ENCODE measurements at places on chromosomes 11 and 22.

DNA sequence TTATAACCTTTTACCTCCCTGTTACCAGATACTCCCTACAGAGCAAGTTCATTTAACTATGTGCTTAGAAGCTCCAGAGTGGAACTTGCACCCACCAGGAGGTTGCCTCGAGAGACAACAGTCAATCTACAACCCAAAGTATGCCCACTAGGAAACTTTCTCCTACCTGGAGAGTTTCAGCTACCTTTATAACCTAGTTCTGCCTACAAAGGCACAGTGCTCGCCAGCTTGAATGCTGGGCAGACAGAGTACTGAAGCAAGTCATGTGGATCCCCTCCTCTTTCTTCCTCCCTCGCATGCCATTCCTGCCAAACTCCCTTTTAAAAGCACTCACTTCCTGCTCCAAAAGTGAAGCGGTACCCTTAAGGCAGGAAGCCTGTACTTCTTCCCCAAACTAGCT is 258.9 kb downstream of the SWAP70 start:
- DNase-seq, result no peak

DNA sequence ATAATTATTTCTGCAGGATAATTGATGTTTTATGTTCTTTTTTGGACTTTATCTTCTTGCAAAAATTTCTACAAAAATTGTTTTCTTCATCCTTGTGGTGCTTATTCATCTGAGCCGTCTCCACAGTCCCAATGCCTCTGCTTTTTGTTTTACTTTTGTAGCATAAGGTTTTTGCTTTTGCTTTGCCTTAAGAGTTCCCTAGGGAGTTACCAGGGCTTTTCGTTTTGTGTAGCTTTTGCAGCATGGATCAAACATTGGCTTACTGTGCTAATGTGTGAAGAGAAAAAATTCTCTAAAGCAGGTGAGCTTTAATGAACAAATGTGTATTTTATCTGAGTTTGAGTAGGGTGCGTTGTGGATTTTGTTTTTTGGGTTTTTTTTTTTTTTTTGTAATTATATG is 11.8 kb downstream of the XBP1 start:
- no peak for DNase-seq

GRCh38 chr11:72132646-72133045 is 2.9 kb upstream of the FOLR3 start:
- DNase-seq, result no peak

DNA sequence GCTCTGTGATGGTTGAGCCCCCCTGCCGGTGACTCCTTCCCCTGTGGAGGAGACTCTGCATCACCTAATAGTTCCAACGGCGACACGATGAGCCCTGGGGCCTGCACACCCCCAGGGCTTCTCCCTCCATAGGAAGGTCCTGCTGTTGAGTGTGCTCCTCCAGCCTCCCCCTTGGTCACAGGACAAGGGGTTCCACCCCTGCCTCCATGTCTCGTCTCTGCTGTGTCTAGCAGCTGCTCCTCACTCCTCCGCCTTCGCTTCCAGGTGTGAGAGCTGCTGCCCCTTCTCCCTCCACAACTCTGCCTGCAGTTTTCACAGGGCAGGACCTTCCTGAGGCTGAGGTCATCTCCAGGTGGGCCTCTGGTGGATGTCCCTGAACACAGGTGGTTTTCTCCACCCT is 1416.1 kb downstream of the TBC1D22A start:
- no peak for DNase-seq

DNA sequence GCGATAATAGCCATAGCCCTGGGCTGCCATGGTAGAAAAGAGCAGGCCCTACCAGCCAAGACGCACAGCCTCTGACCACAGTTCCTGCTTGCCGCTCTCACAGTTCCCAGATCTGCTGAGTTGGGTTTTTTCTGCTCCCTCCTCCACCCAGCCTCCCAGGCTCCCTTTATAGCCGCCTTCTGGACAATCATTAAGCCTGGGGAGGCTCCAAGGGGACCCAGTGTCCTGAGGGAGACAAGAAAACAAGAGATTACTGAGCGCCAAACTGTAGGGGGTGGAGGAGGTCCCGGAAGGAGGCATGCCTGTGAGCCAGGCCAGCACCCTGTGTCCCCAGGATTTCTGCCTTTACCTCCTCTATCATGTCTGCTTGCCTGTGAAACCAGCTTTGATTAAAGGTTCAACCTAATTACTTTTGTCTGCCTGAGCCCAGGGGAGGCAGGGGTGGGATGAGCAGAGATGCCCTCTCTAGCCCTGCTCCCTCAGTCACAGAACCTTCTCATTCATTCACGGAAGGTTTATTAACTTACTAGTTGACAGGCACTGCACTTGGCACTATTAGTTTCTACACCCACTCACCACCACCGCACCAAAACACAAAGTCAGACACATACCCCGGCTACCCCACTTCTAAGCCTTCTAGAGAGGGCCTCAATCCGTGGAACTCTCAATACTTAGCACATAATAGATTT is 1.2 kb downstream of the SLC37A4 start:
- DNase-seq, result no peak

DNA sequence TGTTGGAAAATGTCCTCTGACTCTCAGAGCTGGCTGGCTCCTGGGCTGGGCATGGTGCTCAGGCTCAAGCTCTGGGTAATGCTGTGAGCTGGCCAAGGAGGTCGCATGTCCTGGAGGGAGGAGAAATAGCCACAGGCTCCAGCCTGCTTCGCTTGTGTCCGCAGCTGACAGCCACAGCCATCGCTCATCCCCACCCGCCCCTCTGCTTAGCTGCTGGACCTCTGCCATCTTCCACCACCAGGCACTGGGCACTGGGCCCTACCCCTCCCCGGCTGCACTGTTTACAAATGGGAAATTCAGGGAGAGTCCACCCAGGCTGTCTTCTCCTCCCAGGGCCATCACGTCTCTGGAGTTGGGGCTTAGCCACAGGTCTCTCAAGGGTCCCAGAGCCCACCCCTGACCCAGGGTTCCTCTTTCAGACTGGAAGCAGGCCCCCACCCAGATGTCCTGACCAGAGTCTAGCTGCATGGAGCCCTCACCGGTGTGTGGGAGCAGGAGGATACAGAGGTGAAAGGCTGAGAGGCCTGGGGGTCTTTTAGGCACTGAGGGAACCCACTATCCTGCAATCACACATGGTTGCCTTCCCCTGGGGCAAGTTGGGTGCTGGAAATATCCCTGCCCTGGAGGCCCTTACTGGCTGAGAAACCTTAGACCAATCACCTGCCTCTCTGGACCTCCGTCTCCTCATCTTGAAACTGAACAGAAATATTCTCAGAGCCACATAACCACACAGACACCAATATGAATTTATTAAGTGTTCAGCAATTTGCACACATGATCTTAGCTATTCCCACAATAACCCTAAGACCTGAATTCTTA is 62.7 kb downstream of the CD82 start:
- no peak for DNase-seq

GRCh38 chr11:126224647-126225294 is 13.2 kb downstream of the FAM118B start:
- DNase-seq, result no peak

DNA sequence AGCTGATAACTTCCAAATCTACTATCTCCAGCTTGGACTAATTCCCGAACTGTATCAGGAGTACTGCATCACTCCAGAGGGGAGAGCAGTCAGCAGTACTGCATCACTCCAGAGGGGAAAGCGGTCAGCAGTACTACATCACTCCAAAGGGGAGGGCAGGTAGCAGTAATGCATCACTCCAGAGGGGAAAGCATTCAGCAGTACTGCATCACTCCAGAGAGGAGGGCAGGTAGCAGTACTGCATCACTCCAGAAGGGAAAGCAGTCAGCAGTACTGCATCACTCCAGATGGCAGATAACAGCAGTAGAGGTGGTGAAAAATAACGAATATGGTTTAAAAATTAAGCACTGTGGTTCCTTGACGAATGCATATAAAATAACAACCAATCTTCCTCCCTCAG is 8.4 kb downstream of the CWC15 start:
- no peak for DNase-seq
